ENCODE measurements at places on chromosomes 2 and 18. TPM values are rescaled to one million over a fixed set of nuclear protein-coding genes. Genes with fewer than 3 reads are reported as not detected.

Gene DPYSL5
- total RNA-seq, result not detected

Gene TRIM54
- total RNA-seq, result not detected

Gene ATP6V1C2
- total RNA-seq, result 0.19 TPM

Gene VWC2L
- not detected for total RNA-seq

Gene AGXT
- not detected for total RNA-seq

Gene GNAL
- 1.6 TPM for total RNA-seq

Gene EFHD1
- not detected for total RNA-seq

Gene ARMC9
- total RNA-seq, result 16.5 TPM

Gene PFN4
- 2.6 TPM for total RNA-seq

Gene LRP2
- total RNA-seq, result 0.02 TPM

Gene SCYGR4
- total RNA-seq, result not detected

Gene NCK2
- 35.3 TPM for total RNA-seq

Gene CCDC141
- total RNA-seq, result not detected

Gene CYP27A1
- total RNA-seq, result not detected

Gene TMEM178A
- total RNA-seq, result 0.66 TPM

Gene VIL1
- total RNA-seq, result not detected

Gene KRTCAP3
- 6.9 TPM for total RNA-seq

Gene LBX2
- not detected for total RNA-seq

Gene MROH2A
- total RNA-seq, result not detected

Gene TDRD15
- total RNA-seq, result not detected

Gene ERFE
- total RNA-seq, result 18.1 TPM

Gene KIDINS220
- total RNA-seq, result 41.8 TPM

Gene INO80D
- total RNA-seq, result 18.7 TPM

Gene RAX
- not detected for total RNA-seq

Gene LONRF2
- not detected for total RNA-seq

Gene TTN
- 0.05 TPM for total RNA-seq

Gene CFAP221
- not detected for total RNA-seq

Gene BARD1
- 7.8 TPM for total RNA-seq

Gene CREG2
- total RNA-seq, result not detected

Gene IL37
- not detected for total RNA-seq

Gene KCNG3
- total RNA-seq, result not detected

Gene ADRA2B
- not detected for total RNA-seq

Gene C1QL2
- not detected for total RNA-seq

Gene LYPD6B
- total RNA-seq, result 0.37 TPM

Gene HOXD12
- total RNA-seq, result not detected

Gene ACP1
- total RNA-seq, result 135 TPM

Gene IL36RN
- not detected for total RNA-seq

Gene AMER3
- total RNA-seq, result not detected

Gene LYG2
- total RNA-seq, result not detected

Gene INHA
- total RNA-seq, result 2.2 TPM

Gene COLEC12
- not detected for total RNA-seq

Gene ITPRID2
- 114 TPM for total RNA-seq

Gene RNF152
- 1.7 TPM for total RNA-seq

Gene UPP2
- not detected for total RNA-seq

Gene GPC1
- 36.9 TPM for total RNA-seq

Gene KCNS3
- 0.84 TPM for total RNA-seq

Gene CXCR2
- total RNA-seq, result not detected

Gene TTR
- not detected for total RNA-seq

Gene HOXD8
- not detected for total RNA-seq
